Airway epithelial cell (primary cell): ENCODE measurements at places on chromosomes 6 and 20. TPM values are rescaled to one million over a fixed set of nuclear protein-coding genes. Genes with fewer than 3 reads are reported as not detected.

ACSS1 gene
- total RNA-seq = 1.3 and 2.8 TPM in 2 replicates

TASP1 gene
- total RNA-seq = 7.3 and 10.2 TPM in 2 replicates

OVOL2 gene
- 15.6 and 16.8 TPM in 2 replicates for total RNA-seq

HLA-C gene
- total RNA-seq = 250 and 259 TPM in 2 replicates

SAPCD1 gene
- 0.63 and 2.0 TPM in 2 replicates for total RNA-seq

SLC12A5 gene
- 0.56 and 0.98 TPM in 2 replicates for total RNA-seq
